ENCODE measurements at places on chromosomes 5 and 9.

DNA sequence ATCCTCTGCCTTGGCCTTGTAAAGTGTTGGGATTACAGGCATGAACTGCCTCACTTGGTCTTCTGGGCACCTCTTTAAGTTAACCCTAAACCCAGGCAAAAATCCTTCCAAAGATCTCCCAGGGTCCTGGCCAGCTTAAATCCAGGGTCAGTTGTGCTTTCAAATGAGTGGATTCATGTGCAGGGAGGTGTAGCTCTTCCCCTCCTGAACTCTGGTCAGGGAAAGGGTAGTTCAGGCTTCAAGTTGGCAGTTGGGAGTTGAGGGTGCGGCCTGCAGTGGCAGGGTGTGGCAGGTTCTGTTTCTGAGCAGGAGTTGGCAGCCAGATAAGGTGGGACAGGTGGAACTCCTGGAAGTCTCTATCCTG lies 3.6 kb downstream of the HNRNPAB start:
- DNase-seq = no peak

DNA sequence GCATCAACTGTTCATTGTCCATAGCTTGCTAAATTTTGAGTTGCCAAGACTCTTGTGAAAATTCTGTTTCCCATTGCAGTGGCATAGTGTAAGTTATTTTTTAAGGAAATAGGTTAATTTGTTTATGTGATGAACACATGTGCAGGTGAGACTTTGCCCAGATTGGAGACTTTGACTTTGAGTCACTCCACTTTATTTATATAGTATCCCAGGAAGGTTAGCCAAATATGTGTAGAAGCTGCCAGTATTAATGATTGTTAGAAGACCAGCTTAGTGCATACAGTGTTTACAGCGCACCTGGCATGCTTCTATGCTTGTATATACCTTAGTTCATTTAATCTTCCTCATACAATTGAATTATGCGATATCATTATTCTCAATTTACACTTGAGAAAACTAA lies 51.0 kb downstream of the MTAP start:
- DNase-seq = no peak

- no peak for DNase-seq
These were observed at the start of gene TMEM252 for GRCh38 chr9:68540712-68541535. TSS of gene TMEM252 (minus strand) at chr9:68540883. CDS start at chr9:68540814, 69 bp downstream.

DNA sequence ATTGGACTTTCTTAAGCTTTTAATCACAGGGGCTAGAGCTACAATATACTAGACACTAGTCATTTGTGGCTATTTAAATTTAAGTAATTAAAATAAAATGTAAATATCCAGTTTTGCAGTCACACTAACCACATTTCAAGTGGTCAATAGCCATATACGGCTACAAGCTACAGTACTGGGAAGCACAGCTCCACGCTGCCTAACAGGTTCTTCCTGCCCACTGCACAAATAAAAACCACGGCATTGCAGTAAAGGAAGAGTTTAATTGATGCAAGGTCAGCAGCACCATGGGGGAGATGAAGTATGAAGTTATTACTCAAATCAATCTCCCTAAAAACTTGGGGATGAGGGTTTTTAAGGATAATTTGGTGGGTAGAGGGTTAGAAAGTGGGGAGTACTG lies 134.1 kb downstream of the LURAP1L start:
- no peak for DNase-seq

GRCh38 chr9:106755736-106756135 lies 107.2 kb upstream of the ZNF462 start:
- DNase-seq = no peak
